CD4-positive, alpha-beta T cell treated with Interleukin-4 for 1 hour (primary cell): ENCODE measurements at places on chromosomes 12 and 14.

DNA sequence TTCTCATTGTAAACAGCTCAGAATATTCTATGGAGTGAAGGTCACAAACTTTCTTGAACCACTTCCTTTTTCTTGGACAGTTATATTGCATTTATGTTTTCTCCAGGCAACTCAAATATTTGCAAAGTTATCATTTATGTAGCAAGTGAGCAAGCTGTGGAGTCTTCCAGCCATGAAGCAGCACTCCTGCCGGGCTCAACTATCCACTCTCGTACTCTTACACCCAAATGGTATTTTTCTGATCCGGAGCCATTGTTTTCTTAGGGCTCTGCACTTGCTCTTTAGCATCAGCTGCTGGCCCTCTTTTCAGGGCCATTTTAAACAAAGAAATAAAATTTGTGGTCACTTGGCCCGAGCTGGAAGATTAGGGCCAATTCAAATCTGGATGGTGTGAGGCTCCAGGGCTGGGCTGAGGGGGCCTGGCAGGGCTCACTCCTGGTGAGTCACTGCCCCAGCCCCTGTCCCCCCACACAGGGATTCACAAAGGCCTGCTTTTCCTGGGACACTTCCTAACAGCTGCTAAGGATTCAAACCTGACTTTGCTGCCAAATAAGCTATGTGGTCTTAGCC, 19.7 kb downstream of the SYNE3 start:
- DNase-seq, result no peak

DNA sequence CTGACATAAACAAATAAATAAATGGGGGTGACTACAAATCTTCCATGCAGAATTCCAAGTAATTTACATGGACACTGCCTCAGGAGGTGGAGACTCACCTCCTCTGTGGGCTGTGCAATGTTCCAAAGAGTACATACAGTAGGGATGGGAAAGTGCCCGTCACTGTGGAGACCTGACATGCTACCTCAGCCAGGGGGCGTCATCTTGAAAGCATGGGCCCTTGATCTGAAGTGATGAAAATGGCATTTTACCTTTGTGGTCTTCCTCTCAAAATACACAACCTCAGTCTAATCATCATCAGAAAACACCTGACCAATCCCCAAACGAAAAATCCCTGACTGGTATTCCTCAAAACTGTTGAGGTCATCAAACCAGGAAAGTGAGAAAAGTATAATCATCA, 48.4 kb downstream of the ANAPC7 start:
- no peak for DNase-seq

DNA sequence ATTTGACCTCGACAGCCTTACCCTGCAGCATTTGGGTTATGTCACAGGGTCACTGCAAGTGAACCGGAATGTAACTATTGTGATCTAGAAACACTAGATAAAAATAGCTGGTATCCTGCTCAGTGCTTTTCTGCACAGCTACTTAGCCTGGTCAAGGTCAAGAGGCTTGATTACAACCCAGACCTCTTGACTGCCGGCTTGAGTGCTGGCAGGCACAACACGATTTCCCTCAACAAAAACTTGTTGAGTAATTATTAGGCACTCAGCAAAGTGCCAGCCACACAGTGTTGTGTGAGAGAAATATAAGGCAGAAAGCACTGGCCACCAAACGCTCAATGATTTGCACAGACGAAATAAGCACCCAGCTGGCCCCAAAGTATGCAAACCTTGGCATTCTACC, 156.7 kb downstream of the NUAK1 start:
- DNase-seq, result no peak

DNA sequence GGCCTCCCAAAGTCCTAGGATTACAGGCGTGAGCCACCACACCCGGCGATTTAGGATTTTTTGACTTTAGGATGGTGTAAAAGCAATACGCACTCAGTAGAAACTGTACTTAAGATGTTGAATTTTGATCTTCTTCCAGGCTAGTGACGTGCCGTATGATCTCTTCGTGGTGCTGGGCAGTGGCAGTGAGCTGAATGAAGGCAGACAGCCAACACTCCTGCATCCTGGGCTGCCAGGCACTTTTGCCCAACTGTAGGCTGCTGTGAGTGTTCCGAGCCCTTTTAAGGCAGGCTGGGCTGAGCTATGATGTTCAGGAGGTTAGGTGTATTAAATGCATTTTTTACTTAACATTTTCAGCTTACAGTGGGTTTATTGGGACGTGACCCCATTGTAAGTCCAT, 21.3 kb downstream of the IL31 start:
- no peak for DNase-seq

GRCh38 chr14:52110441-52111086, 41.7 kb upstream of the NID2 start:
- DNase-seq, result no peak

- no peak for DNase-seq
Measured at GRCh38 chr12:2112401-2112800, 59.6 kb downstream of the CACNA1C start.

GRCh38 chr12:123389560-123390351, 5.8 kb downstream of the KMT5A start:
- peak; percentile 17 for DNase-seq

DNA sequence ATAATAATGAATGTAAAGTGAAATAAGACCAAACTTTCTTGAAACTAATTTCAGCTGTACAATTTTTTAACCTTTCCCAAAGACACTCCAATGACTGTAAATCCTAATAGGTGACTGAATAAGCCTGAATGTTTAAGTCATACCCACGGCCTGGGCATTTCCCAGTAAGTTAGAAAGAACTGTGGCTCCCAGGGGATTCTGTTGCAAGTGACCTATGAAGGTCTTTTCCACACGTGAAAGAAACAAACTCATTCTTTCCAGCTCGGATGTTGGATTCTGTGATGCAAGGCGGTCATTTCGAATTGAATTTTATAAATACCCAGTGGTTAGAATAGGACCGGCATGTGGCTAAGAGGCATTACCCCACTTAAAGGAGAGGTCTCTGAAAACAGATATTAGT, 1134.4 kb downstream of the GALC start:
- no peak for DNase-seq

DNA sequence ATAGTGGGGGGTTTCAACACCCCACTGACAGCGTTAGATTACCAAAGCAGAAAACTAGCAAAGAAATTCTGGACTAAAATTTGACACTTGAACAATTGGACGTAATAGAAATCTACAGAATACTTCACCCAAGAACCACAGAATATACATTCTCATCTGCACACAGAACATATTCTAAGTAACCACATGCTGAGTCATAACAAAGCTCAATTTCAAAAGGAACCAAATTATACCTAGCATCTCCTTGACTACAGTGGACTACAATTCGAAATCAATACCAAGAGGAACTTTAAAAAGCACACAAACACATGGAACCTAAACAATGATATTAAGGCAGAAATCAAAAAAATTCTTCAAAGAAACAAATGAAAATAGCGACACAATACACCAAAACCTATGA, 871.6 kb upstream of the MDGA2 start:
- no peak for DNase-seq

DNA sequence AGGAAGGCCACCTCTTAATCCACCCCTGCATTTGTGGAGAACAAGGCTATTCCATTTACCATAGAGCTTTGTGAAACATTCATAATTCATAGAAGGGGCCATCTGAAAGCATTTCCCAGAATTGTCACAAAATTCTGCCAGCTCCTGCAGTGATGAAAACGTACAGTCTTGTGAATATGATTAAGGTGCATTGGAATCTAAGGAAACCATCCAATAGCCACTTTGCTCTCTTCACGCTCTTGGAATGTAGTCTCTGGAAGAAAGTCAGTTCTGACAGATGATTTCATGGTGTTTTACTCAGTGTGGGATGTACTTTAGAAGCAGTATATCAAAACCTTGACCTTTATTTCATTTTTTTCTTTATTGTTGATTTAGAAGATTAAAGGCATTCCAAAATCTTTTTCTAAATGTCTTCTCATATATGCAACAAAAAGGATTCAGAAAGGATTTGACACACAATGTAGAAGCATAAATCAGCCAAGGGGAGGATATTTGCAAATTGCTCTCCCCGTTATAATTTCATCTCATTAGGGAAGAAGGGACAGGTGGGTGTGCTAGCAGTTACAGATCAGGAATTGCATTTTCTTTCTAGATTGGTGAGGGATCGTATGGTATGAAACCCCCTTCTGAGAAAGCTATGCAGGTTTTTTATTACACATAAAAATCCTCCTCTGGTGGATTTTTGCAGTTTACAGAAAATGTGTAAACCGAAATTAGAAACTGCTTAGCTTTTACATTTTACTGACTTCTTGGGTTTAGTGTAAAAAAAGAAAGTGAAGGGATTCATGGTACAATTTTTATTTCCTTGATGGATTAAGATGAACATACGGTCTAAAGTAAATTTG, 390.2 kb downstream of the LRIG3 start:
- DNase-seq, result no peak

- DNase-seq, result no peak
Measured at GRCh38 chr12:31655792-31656191, 3.7 kb upstream of the ETFBKMT start.

DNA sequence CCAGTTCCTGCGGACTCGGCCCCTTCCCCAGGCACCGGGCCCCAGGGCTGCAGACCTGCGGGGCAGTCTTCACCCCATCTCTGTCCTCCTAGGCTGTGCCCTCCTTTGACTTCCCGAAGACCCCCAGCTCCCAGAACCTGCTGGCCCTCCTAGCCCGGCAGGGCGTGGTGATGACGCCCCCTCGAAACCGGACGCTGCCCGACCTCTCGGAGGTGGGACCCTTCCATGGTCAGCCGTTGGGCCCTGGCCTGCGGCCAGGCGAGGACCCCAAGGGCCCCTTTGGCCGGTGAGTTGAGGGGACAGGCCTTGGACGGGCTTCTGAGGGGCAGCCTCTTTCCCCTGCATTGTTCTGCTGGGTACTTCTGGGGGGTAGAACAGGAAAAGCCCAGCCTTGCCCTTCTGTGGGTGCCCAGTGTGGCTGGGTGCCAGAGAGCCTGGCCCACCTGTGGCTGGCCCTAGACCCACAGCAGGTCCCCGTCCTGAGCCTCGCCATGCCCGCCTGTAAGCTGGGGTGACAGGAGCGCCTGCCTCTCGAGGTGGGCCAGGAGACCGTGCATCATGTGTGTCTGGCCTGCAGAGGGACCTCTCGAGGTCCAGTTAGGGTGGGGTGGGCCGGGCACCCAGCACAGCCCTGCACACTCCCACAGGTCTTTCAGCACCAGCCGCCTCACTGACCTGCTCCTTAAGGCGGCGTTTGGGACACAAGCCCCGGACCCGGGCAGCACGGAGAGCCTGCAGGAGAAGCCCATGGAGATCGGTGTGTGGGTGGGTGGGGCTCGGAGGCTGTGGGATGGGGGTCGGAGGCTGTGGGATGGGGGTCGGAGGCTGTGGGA, 12.6 kb upstream of the PUS1 start:
- no peak for DNase-seq

DNA sequence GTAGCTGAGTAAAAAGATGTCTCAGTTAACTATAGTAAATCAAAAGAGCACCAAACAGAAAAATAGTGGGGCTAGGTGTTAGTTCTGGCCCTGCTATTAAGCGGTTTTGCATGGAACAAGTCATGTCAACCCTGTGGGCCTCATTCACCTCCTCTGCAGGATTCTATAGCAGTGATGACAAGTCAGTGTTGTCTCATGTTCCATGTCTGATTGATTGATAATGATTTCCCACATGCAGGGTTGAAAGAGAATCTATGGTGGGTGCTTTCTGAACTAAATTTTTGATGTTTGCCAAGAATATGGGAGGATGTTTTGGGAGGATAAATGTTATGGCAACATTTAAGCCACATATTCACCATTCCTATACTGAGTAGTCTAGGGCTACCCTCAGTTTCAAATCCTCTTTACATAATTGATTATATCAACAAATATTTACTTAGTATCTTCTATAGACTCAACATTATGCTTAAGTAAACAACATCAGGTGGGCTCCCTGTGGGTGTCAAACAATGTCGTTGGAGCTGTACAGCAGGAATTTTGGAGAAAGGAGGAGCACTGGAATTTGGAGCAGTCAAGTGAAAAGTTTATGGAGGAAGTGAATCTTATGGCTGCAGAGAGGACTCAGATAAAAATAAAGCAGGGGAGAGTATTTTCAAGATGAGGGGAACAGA, 48.6 kb downstream of the IRAK3 start:
- no peak for DNase-seq

DNA sequence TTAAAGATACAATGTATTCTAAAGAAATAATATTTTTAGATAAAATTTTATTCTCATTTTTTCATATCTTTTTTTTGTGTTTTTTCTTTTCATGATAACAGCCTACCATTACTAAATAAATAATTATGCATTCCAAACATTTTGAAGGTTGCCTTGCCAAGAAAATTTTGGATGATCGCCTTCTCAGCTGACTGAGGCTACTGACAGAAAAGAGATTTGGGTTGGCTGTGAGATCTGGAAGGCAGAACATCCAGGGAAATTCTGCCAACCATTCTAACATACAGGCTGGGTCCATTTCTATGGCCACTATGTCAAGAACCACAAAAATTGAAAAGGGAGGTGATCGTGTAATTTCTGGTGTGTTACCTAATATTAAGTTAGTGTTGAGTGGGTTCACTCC, 48.1 kb downstream of the GALNT8 start:
- no peak for DNase-seq

DNA sequence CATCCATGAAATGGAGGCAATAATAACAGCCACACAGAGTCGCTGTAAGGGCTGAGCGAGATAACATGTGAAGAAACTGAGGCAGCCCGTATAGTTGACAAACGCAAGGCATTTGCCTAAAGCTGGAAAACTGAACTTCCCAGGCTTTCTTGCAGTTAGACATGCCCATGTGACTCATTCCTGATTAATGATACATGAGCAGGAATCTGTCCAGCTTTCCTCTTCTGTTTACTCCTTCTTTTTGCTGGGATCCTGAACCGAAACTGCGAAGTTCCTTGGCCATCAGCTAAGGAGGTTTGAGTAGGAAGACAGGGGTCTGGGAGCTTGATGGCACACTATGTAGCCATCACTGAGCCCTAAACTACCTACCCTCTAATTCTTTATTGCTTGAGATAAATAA, 52.2 kb downstream of the ST8SIA1 start:
- no peak for DNase-seq

DNA sequence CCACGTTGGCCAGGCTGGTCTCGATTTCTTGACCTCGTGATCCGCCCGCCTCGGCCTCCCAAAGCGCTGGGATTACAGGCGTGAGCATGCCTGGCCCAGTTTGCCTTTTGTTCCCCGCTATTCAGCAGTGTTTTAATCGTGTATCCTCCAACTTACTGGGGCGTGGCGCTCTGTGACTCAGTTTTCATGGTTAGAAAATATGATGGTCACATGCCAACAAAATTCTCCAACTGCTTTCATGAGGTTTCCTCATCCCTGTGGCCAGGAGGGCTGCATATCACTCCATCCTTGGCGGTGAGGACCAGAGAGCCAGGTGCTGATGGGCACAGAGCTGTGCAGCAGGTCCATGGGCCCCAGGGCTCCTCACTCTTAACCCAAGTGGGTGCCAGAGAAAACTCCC, 33.0 kb upstream of the PRMT8 start:
- no peak for DNase-seq

DNA sequence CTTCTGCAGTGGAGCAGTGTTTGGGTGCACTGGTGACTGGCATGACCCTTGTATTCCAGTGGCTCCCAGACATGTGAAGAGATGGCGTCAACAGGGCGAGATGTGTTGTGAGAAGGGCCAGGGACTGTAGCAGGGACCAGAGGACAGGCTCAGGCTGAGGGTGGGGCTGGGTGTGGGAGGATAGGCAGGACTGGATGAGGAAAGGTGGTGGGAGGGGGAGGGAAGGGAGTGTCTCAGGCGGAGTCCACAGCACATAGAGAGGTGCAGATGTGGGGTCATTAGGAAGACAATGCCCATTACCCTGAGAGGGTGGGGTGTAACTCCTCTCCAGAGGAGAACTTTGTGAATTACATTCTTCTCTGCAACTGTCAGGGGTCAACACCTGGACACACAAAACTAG, 78.5 kb downstream of the DICER1 start:
- DNase-seq, result no peak
